ENCODE measurements at places on chromosomes 4 and X.

- no peak for DNase-seq
These were observed 479.5 kb upstream of the AGA start for GRCh38 chr4:177921715-177922114.

GRCh38 chr4:81621490-81621889, 149.8 kb upstream of the RASGEF1B start:
- no peak for DNase-seq

GRCh38 chr4:125062115-125063050, 252.4 kb upstream of the FAT4 start:
- no peak for DNase-seq

- no peak for DNase-seq
These were observed 5.7 kb upstream of the TMEM192 start for GRCh38 chr4:165118256-165118909.

- DNase-seq, result no peak
These were observed 1576.0 kb downstream of the RPA4 start for GRCh38 chrX:98459669-98460068.

GRCh38 chr4:90852237-90852636, 725.0 kb downstream of the CCSER1 start:
- DNase-seq, result no peak

GRCh38 chrX:10158279-10159144, 1.7 kb downstream of the CLCN4 start:
- no peak for DNase-seq

DNA sequence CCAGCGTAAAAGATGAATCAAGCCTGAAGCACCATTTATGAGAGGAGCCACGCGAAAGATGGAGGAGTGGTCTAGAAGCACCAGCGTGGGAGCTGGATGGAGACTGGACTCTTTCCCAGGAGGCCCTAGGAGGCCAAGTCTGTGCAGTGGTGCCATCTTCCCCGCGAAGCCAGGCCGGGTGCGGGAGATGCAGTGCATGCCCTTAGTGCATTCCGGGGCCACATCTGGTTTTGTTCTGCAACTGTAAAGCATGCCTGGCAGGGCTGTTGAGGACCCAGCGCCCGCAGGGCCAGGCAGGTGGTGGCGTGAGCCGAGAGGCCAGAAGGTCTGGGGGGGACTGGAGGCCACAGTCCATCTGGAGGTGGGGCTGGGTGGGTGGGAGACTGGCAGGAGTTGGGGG, 78.6 kb upstream of the ADRA2C start:
- DNase-seq, result no peak

DNA sequence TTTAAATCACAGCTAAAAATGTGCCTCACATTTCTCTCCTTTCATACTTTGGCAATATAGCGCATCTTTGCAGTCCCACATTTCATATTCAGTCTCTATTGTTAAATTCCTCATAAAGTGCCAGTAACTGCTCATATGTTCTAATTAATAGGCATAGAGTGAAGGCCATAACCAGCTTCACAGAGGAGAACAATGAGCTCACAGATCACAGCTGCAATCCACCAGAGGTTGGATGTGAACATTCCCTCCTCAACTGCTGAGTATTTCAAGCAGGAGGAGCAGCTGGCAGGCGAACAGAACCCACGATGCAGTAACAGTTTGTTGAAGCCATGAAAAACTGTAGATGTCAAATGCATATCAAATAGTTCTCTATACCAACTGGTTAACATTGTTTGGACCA, 2088.7 kb upstream of the AGA start:
- DNase-seq, result no peak

GRCh38 chr4:77911842-77912450, 49.3 kb downstream of the MRPL1 start:
- no peak for DNase-seq

DNA sequence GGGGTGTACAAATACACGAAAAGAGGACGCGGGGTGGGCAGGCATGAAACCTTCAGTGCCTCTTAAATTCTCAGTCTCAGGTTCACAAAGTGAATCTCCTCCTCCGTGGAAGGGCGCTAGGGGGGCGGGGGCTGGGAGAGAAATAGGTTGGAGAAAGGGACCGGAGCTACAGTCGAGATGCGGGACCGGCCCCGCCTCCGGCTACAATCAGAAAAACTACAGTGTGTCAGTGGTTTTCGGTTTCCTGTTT, 3.4 kb downstream of the MAML3 start:
- peak; percentile 47 for DNase-seq

GRCh38 chrX:65576160-65576559, 41.6 kb upstream of the LAS1L start:
- DNase-seq, result no peak

GRCh38 chr4:109462802-109463201, 29.2 kb downstream of the SEC24B start:
- DNase-seq, result no peak

DNA sequence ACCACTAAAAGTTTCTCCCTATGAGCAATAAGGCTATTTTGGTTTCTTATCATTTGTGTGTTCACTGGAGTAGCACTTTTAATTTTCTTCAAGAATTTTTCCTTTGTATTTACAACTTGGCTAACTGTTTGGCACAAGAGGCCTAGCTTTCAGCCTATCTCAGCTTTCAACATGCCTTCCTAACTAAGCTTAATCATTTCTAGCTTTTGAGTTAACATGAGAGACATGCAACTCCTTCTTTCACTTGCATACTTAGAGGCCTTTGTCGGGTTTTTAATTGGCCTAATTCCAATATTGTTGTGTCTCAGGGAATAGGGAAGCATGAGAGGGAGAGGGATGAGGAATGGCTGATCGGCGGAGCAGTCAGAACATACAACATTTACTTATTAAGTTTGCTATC, 349.8 kb downstream of the OPHN1 start:
- no peak for DNase-seq

- DNase-seq, result peak; percentile 37
These were observed 501 bp downstream of the ZNF518B start for GRCh38 chr4:10456595-10457254.

DNA sequence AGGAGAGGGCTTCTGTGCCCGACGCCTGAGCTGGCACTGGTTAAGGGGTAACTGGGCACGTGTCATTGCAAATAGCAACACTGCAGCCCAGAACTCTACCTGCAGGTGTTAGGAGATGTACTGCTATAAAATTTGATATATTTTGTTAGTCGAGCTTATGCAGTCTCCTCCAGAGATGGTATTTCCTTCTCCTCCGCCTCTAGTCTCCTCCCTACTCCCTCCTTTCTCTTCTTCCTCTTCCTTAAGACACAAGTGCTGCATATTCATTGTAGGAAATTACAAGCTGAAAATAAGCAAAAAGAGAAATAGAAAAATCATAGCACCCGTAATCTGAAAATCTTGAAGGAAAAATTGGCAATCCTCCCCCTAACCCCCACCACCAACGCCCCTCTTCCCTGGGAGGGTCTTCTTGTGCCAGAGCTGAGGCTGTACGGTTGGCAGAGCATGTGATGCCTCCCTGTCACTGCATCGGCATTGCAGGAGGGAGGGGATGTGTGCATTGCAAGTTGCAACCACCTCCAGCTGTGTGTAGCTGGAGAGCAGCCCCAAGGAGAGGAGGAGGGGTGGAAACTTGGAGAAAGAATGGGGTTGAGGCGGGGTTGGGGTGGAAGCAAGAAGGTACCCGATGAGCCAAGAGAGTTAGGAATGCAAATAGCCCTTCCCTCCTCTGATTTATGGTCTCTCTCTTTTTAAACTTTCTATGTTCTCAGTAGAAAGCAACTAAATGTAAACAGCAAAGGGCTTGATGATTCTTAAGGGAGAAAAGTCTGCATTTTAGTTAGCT, 48.3 kb upstream of the MND1 start:
- DNase-seq, result no peak

GRCh38 chr4:100633269-100633668, 115.4 kb upstream of the EMCN start:
- no peak for DNase-seq

GRCh38 chr4:165158762-165159161, 46.1 kb upstream of the TMEM192 start:
- DNase-seq, result no peak

GRCh38 chr4:89217604-89218003, 90.0 kb downstream of the GPRIN3 start:
- no peak for DNase-seq

DNA sequence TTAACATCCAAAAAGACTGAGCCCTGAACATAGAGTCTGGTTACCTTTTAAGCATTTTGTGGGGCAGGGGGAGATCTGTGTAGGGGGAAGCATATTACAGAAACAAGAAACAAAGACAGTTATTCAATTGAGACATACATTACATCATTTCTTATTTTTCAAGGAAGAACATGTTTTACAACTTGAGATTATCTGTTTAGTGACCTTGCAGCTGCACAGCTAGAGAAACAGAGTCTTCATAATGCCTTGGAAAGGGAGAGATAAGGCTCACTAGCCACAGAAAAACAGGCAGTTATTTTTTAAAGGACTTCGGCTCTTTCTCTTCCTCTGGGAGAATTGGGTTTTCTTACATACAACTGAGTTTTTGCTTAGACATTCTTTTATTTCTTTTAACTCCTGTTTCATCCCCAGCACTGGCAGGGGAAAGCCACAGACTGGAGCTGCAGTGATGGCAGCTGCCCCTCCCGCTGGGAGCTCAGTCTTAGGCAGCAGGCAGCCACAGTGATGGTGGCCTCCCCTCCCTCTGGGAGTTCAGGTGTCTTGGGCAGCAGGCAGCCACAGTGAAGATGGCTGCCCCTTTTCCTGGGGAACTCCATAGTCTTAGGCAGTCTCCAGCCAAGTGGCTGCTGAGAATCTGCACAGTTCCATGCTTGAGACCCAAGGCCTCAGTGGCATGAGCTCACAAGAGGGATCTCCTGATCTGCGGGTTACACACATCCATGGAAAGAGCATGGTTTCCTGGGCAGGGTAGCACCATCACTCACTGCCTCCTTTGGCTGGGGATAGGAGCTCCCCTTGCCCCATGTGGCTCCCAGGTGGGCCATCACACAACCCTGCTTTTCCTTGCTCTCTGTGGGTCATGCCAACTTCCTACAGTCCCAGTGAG, 19.4 kb upstream of the TMPRSS11F start:
- DNase-seq, result no peak

GRCh38 chr4:74311696-74312313, 3.5 kb downstream of the EPGN start:
- DNase-seq, result no peak

DNA sequence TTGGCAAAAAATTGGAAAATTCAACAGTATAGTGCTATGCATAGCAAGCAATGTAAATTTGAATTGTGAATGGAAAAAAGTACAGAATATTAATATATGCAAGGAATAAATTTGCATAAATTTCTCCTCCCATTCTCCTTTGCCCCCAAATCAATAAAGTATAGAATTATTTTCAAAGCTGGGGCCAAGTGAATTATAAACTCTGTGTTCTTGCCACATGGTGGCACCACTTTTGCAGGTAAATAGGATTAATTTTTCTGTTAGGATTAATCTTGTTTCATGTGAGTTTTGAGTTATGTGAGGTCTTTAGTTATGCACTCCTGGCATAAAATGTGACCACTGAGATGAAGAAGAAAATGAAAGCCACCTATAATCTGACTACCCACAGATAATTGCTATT, 19.9 kb downstream of the COPS4 start:
- no peak for DNase-seq

DNA sequence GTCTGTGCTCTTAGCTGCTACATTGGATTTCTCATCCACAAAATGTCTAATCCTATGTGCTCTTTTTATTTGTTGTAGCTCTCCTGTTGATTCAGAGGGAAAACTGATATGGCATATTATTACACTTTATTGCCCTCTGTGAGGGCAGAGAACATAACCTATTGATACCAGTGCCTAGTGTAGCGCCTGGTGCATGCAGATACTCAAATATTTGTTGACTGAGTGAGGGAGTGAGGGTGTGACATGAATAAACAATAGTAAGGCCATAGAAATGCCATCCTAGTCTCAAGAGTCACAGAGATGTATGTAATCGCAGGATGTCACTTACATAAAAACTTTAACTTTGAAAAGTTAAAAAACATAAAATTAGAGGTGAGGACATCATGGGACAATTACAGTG, 159.1 kb downstream of the SHROOM3 start:
- DNase-seq, result no peak

DNA sequence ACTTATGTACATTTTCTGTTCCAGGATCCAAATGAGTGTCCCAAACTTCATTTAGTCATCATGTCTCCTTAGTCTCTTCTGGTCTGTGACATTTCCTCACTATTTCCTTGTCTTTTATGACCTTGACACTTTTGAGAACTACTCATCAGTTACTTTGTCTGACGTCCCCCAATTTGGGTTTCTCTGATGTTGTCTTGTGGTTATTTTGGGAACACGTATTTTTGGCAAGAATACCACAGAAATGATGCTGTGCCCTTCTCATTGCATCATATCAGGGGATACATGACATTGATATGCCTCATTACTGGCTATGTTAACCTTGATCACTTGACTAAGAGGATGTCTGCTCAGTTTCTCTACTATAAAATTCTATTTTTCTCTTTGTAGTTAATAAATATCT, 308.8 kb downstream of the ZNF674 start:
- no peak for DNase-seq

DNA sequence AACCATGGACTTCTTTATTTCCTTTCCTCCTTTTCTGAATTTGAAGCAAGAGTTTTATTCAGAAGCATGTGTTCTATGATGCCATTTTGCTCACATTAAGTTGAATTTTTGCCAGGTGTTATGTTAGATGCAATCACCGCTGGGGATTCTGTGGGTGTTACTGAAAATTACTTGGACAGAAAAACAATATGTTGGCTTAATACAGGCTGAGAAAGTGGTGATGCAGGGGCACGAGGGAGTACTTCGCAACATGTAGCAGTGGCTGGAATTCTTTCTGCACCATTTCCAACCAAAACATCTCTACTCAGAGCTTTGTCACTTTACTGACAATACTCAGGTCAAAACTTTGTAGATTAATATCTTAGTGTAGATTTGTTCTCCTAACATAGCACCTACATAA, 109.2 kb upstream of the PCDH18 start:
- no peak for DNase-seq

- DNase-seq, result no peak
These were observed 4.6 kb downstream of the ARHGAP10 start for GRCh38 chr4:147736458-147736857.

DNA sequence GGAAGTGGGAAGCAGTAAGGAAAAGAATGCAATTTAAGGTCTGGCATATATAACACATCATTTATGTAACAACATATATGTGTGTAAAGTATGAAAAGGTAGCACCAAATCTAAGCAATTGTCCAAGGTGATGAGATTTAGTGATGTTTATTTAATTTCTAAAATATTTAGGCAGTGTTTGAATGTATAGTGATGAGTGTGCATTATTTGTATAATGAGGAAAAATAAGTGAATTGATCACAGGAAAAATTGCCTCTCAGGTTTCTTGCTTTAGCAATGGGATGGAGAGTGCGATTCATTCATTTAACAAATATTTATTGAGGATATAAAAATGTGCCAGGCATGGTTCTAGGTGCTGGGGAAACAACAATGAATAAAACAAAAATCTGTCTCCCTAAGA, 2.2 kb upstream of the MAGED1 start:
- no peak for DNase-seq

- DNase-seq, result no peak
These were observed 60.2 kb downstream of the MID1IP1 start for GRCh38 chrX:38861489-38861888.

DNA sequence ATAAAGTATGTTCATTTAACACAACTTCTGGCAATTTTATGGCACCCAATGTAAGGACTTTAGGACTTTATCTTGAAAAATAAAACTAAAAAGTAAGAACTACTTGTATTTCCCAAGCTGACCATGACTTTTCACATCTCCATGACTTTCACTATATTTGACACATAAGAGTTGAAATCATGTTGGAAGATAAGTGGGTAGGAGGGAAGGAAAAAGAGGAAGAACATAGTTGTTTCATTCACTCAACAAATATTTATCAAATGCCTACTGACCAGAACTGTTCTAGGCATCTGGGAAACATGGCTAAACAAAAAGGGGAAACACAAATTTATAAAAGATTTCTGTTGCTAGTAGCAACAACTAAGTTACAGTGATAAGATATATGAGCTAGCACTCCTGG, 16.0 kb downstream of the SCLT1 start:
- no peak for DNase-seq

Data from activated T-helper 1 cell treated with Interleukin-2 at 50 U/mL for 16 hours (primary cell).